NCI-H748 treated with DMSO at 0.1 percent for 48 hours (cell line): ENCODE measurements at places on chromosomes 16 and 17.
A peak's percentile ranks its signal among the peaks of the same experiment; 100 is the strongest.

DNA sequence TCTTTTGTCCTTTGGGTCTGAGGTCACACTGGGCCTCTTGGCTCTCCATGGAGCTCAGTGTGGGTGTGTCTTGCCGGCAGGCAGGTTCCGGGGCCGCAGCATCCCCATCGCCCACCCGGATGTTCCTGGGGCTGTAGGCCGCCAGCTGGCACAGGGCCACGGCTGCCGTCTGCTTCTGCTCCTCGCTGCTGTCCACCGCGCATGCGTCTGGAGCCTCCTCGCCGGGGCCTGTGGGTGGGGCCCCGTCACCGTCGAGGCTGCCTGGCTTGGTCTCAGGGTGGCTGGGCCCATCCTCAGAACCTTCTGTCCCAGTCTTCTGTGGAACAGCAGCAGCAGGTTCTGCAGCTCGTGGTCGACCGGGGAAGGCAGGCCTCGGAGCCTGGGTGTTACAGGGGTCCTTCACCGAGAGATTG, 9.6 kb downstream of the ZNF750 start:
- DNase-seq: no peak

- DNase-seq: no peak
These were observed 105.1 kb upstream of the METRNL start for GRCh38 chr17:82974136-82974952.

- no peak for DNase-seq
These were observed 64.0 kb downstream of the MRM1 start for GRCh38 chr17:36665417-36665816.

DNA sequence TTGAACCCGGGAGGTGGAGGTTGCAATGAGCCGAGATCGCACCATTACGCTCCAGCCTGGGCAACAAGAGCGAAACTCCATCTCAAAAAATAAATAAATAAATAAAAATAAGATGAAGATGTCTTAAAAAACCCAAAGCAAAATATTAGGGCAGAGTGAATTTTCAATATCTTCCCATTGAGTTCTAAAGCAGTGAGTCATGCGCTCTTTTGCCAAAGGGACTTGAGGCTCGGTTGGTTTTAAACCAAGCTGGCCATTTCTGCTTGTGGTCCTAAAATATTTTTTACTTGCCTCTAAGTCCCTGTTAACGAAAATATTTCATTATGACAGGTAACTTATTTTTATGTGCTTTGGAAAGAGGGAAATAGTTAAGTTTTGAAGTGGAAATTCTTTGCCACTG, 4.7 kb downstream of the PAFAH1B1 start:
- DNase-seq: no peak

DNA sequence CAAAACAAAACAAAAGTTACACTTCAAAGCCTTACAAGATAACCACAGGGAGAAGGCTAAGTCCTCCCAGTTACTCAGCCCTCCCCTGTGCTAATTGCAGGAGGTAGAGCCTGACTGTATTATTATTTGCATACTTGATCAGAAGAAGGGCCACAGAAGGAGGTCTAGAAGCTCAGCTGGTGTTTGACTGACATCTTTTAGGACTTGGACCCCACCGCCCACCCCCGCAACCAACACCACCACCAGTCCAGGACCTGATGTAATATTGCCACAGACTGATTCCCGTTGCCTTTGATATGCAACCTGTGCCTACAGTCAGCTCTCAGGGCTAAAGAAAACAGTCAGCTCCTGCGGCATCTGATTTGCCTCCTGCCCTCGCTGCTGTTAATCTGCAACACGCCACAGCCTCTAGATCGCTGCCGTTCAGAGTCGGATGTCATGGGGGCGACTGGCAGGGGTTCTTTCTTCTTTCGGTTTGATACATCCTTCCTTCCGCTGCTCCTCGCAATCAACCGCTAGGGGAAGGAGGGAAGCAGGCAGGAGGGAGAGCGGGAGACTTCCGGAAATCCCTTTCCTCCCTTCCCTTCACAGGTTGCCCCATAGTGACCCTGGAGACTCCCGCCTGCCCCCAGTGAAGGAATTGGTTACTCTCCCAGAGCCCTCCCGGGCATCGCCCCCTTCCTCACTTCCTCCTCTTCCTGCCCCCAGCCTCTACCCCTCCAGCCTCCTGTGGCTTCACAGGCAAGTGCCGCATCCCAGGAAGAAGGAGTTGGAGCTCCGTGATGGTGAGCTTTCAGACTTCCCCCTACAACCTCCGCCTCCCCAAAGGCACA, 90.5 kb upstream of the SOX9 start:
- peak; percentile 70 for DNase-seq

DNA sequence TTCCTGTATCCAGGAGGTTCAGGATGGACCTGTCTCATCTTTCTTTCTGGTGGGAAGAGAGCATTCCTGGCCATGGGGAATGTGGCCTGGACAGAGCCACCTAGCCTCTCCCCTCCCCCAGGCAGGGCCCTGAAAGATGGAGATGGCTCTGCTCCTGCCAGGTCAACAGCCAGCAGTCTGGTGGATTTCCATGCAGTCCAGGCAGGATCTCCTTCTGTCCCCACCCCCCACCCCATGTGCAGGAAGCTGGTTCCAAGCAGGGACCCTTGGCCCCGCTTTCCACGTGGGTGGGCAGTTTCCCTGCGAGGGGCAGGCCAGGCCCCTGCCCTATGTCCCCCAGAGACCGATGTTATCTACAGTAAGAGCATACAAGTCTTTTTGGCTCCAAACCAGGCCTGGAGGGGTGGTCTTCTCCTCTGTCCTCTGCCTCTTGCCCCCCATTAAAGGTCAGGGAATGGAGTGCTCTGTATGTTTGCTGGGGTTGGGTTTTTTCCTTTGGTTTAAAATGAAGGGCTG, 240.5 kb downstream of the SEC14L1 start:
- no peak for DNase-seq

GRCh38 chr16:78117391-78117790, 17.9 kb downstream of the WWOX start:
- no peak for DNase-seq

DNA sequence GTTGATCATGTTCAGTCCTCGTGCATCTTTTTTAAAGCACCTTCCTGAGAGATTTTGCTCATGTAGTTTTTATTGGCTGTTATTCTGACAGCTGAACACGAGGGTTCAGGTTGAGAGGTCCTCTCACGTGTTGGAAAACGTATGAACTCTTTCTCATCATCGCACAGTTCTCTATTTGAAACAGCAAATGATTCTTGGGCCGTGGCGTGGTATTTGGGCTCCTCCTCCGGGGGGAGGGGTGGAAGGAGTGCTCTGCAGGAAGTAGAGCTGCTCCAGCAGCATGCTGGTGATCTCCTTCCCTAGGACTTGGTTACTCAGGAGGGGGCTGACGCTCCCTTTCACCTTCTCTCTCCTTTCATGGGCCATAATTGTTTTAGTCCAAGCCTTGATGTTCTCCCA, 70.4 kb downstream of the KSR1 start:
- DNase-seq: no peak

- DNase-seq: no peak
These were observed 27.7 kb downstream of the CSNK2A2 start for GRCh38 chr16:58170223-58170622.

GRCh38 chr16:86015606-86016005, 116.6 kb downstream of the IRF8 start:
- no peak for DNase-seq

DNA sequence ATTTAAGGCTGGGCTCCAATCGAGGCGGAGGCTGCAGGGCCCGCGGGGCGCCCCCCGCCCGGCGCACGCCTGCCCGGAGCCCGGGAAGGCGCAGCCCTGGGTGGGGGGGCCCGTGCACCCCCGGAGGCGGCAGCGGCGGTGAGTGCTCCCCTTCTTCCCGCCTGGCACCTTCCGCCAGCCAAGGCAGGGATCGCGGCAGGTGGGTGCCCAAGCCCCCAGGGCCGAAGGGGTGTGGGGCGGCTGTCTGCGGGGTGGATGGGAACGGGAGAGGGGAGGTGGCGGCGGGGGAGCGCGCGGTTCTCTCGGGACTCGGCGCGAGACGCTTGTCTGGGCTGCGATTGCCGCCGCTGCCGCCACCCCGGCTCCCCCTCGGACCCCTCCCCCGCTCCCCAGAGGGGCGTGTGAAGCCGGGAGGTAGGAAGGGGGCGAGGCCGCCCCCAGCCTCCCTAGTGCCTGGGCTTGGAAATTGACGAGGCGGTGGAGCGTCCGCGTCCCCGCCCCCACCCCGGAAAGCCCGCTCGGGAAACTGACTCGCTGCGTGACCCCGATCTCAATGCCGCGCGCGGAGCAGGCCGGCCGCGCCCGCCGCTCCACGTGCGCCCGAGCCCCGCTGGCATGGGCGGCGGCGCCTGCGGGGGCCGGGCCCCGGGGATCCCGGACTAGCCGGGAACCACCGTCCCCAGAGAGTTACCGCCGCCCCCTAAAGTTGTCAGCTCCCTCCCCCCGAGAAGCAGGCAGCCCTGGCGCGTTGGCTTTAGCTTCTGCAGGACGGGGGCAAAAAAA, 231.5 kb downstream of the MRTFB start:
- no peak for DNase-seq

GRCh38 chr16:50386139-50386538, 17.4 kb upstream of the BRD7 start:
- no peak for DNase-seq

DNA sequence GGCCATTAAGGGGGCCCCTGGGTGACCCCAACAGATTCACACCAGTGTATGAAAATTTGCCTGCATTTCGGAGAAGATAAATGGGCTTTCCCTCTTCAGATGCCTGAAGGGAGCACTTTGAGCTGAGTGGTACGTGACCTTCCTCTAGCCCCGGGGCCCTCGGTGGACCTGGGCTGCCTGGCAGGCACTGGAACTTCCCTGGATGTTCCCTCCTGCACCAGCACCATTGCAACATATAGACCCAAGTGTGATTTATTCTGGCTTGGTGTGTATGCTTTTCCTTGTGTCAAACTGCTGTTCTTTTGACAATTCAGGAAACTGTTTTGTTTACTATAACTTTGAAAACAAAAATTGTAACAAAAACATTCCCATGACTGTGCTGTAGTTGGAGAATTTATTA, 93.8 kb downstream of the TNFRSF13B start:
- DNase-seq: no peak

- no peak for DNase-seq
These were observed 223.2 kb upstream of the DYNLRB2 start for GRCh38 chr16:80317599-80318037.

- DNase-seq: peak; percentile 67
These were observed 452.7 kb downstream of the WWOX start for GRCh38 chr16:78552106-78552675.

DNA sequence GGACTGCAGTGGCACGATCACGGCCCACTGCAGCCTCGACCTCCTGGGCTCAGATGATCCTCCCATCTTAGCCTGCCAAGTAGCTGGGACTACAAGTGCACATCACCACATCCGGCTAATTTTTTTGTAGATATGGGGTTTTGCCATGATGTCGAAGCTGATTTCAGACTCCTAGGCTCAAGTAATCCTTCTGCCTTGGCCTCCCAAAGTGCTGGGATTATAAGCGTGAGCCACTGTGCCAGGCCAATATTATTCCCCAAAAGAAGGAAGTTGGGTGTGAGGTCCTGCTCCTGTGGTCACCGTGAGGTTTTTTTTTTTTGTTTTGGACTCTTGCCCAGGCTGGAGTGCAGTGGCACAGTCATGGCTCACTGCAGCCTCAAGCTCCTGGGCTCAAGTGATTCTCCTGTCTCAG, 1.5 kb downstream of the AMZ2 start:
- DNase-seq: no peak

- DNase-seq: no peak
These were observed 56.4 kb downstream of the ZNF18 start for GRCh38 chr17:11940904-11941303.

DNA sequence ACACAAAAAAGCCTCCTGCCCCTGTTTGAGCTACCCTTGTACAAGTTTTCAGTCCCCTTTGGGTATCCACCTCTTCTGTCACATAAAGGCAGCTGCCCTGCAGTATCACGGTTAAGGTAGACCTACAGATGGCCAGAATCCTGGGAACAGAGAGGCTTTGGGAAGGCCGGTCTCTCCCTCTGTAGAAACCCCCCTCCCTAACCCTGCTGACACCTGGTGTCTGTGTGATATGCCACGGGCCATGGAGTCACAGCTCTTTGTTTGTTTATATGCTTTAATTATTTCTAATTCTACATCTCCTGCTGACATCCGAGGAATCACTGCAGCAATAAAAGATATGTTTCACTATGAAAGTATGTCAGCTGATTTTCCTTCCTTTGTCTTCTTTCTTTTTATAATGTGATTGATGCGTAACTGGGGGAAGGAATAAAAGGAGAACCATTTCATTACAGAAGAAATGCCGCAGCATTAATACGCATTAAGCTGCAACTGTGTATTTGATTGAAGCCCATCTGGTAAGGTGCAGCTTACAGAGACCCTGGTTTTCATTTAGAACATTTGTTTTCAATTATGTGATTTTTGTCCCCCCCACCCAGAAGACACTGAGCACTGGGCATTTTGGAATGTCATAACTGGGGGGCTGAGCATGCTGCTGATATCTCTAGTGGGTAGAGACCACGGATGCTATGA, 142.1 kb downstream of the SLC39A11 start:
- DNase-seq: peak; percentile 8

GRCh38 chr16:8963010-8963820, 491 bp downstream of the USP7 start:
- DNase-seq: no peak

DNA sequence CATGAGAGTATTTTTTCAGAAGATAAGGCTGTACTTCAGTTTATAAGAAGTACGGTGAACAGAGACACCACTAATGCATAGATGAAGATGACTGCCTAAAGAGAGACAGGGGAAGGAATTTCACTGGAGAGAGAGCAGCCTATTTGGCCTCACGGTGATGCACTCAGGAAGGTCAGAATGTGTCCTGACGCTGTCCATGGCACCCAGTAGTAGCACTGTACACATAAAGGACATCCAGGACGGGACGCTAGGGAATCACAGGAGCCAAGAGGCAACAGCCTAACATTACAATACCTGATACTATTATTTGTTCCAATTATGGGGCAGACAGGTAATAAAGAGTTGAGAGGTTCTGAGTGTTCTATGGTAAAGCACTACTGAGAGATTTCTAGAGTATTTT, 24.9 kb upstream of the LRRC37A start:
- no peak for DNase-seq
